ENCODE measurements at places on chromosomes 2 and 18.
A peak's percentile ranks its signal among the peaks of the same experiment; 100 is the strongest.

- DNase-seq = no peak
- H3K27ac ChIP-seq = no peak overlapping the region
These were observed 852.0 kb upstream of the FSHR start for GRCh38 chr2:50006327-50006726.

DNA sequence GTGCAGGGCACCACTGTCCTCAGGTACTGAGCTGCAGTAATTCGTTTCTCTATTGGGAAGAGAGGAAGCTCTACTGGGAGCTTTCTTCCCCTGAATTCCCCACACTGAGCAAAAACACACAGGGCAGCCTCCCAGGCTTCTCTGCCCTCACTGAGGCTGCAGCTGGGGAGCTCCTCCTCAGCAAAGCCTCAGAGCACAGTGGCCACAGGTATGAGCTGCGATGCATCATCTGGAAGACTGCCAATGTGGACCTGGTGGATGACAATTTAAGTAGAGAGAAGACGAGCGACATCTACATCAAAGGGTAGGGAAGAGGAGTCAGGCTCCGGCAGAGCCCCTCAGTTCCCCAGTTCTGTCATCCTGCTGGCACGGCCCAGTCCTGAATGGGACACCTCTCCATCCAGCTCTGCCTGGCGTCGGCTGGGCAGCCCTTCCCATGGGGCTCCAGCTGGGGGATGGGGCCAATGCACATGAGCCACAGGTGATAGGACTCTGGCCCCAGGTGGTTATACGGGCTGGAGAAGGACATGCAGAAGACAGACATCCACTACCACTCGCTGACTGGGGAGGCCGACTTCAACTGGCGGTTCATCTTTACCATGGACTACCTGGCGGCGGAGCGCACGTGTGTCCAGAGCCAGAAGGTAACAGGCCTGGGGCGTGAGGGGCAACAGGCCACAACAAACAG is 37.6 kb downstream of the LMAN2L start:
- no peaks in the 10 kb centered on the region for H3K27me3 ChIP-seq
- H3K4me3 ChIP-seq = no peak overlapping the region
- no peak for DNase-seq
- H3K36me3 ChIP-seq = peaks cover 11% of the 10 kb centered on the region
- no peaks in the 10 kb centered on the region for H3K4me1 ChIP-seq
- H3K27ac ChIP-seq = no peak overlapping the region

DNA sequence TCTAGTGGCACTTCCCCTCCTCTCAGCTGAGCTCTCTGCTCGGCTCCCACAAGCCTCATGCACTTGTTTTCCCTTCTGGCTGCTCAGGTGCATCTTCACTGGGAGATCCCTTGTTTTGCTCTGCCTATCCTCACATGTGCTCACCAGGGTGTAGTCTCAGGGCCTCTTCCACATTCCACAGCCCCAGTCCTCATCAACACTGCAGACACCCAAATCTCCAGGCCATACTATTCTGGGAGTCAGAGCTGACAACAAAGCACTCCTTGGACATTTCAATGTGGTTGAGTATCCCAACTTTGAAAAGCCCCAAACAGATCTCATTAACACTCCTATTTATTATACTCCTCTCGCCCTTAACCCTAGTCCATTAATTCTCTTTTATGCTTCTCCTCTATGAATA is 71.3 kb downstream of the CCDC93 start:
- no peaks in the 10 kb centered on the region for H3K27me3 ChIP-seq
- peaks cover 40% of the 10 kb centered on the region for H3K36me3 ChIP-seq
- no peak overlapping the region for H3K27ac ChIP-seq
- H3K4me1 ChIP-seq = no peaks in the 10 kb centered on the region

DNA sequence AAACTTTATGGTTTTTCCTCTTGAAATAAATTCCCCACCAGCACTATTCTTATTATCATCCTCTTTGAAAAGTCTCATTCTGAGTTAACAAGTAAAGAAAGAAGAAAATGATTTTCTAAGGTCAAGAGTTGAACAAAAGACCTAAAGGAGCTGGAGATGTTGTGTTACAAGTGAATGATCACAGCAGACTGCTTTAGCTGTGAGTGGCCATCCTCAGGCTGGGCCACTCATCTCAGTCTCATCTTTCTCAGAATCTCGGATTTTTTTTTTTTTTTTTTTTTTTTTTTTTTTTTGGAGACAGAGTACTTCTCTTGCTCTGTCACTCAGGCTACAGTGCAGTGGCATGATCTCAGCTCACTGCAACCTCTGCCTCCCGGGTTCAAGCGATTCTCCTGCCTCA is 133.3 kb downstream of the CDH2 start:
- no peak overlapping the region for H3K4me3 ChIP-seq
- peaks cover 23% of the 10 kb centered on the region for H3K27me3 ChIP-seq
- no peak for DNase-seq
- no peaks in the 10 kb centered on the region for H3K4me1 ChIP-seq

DNA sequence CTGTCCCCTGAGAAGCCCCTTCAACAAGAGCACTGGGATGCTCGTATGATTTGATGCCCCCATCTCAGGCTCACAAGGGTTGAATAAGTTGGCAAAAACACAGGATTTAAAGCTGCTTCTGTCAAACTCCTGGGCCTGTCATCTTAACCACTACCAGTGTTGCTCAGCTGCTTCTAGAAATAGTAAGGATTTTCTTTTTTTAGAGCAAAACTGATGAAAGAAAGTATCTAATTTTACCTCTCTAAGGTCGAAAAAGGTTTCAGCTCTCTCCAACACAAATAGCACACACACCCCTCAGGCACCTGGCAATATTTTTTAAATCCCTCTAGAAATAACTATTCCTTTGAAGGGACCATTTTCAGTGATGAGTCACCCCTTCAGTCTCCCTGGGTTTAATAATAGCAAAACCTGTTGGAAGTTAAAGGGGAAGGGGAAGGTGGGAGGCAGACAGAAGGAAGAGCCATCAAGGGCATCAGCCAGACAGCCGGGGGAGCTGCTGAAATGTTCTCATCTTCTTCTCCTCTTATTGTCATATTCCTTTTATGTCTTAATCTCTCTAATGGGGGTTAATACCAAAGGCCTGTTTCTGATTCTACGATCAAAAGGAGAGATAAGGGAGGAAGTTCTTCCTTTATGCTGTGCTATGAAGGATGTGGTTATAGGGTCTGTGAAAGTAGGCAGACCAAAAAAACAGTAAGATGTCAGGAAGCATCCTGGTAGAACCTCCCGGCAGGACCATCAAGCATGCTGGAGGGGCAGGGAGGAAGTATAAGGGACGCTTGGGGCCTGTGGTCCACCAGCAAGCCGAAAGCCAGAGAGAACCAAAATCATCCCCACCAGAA is 31.9 kb upstream of the SLC35G4 start:
- no peak for DNase-seq
- H3K36me3 ChIP-seq = no peaks in the 10 kb centered on the region
- no peak overlapping the region for H3K27ac ChIP-seq
- peaks cover 40% of the 10 kb centered on the region for H3K27me3 ChIP-seq
- H3K4me3 ChIP-seq = no peak overlapping the region
- no peaks in the 10 kb centered on the region for H3K4me1 ChIP-seq

GRCh38 chr2:15800495-15801329 is 139.6 kb upstream of the MYCN start:
- no peaks in the 10 kb centered on the region for H3K27me3 ChIP-seq
- no peak overlapping the region for H3K4me3 ChIP-seq
- no peak for DNase-seq
- H3K36me3 ChIP-seq = no peaks in the 10 kb centered on the region
- no peak overlapping the region for H3K27ac ChIP-seq

GRCh38 chr2:103977241-103977640 is 876.7 kb upstream of the POU3F3 start:
- no peak for DNase-seq
- no peak overlapping the region for H3K4me3 ChIP-seq
- H3K36me3 ChIP-seq = no peaks in the 10 kb centered on the region
- H3K4me1 ChIP-seq = no peaks in the 10 kb centered on the region
- no peaks in the 10 kb centered on the region for H3K27me3 ChIP-seq

GRCh38 chr18:33720133-33720532 is 142.1 kb downstream of the ASXL3 start:
- H3K4me3 ChIP-seq = no peak overlapping the region
- no peaks in the 10 kb centered on the region for H3K27me3 ChIP-seq
- no peak for DNase-seq

DNA sequence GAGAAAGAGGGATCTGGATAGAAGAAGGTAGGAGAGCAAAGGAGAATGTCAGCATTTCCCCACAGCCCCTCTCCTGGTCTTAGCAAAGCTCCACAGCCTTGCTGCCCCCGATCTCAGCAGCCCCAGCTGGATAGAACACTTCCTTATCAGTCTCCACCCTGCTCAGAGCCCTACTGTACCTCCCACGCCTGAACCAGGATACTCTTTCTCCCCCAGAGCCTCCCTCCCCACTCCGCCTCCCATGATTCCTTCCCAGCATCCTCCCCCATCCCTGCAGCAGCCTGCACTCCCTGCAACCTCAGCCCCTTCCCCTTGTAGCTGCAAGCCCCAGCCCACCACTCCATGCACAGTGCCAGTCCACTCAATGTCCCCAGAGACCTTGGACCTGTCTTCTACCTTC is 25.8 kb downstream of the PLB1 start:
- peaks cover 7% of the 10 kb centered on the region for H3K27me3 ChIP-seq
- H3K4me1 ChIP-seq = no peaks in the 10 kb centered on the region
- no peaks in the 10 kb centered on the region for H3K36me3 ChIP-seq
- no peak overlapping the region for H3K4me3 ChIP-seq

GRCh38 chr2:209942936-209943605 is 59.4 kb upstream of the RPE start:
- H3K4me1 ChIP-seq = peaks cover 33% of the 10 kb centered on the region
- H3K36me3 ChIP-seq = no peaks in the 10 kb centered on the region
- H3K4me3 ChIP-seq = no peak overlapping the region
- H3K27ac ChIP-seq = peak overlapping the region; percentile 87

DNA sequence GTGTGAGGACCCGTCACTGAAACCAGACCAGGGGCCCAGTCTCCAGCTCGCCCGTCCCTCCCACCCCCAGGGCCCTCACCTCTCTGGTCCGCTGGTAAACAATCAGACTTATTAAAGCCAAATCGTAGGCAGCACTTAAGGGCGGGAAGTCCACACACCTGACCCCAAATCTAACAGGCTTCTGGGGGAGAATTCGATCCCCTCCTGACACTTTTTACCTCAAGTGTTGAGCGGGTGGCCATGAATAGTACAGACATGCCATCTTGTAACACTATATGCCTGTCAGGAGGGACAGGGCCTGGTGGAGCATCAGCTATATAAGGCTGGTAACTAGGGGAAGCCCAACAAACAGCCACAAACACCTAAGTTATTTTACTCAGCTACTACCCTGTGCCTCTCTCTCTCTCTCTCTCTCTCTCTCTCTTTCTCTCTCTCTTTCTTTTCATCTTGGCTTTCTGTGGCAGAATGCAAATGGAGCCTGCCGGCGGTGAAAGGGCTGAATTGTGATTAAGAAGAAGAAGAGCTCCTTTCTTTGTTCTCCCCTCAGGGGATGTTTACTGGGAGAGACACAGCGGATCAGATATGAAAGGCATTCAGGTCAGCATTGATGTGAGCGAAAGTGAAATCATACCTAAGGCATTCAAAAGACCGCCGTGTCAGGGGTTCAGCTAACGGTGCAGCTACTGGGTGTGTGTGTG is 9.5 kb downstream of the ZEB2 start:
- H3K27me3 ChIP-seq = no peaks in the 10 kb centered on the region
- H3K4me1 ChIP-seq = peaks cover 80% of the 10 kb centered on the region
- H3K27ac ChIP-seq = peak overlapping the region; percentile 98
- peak overlapping the region; percentile 66 for H3K4me3 ChIP-seq
- peak; percentile 40 for DNase-seq

GRCh38 chr2:46917628-46918027 is 2.0 kb upstream of the MCFD2 start:
- no peak overlapping the region for H3K27ac ChIP-seq
- no peak overlapping the region for H3K4me3 ChIP-seq
- DNase-seq = no peak
- H3K36me3 ChIP-seq = no peaks in the 10 kb centered on the region
- H3K27me3 ChIP-seq = no peaks in the 10 kb centered on the region
- peaks cover 14% of the 10 kb centered on the region for H3K4me1 ChIP-seq

DNA sequence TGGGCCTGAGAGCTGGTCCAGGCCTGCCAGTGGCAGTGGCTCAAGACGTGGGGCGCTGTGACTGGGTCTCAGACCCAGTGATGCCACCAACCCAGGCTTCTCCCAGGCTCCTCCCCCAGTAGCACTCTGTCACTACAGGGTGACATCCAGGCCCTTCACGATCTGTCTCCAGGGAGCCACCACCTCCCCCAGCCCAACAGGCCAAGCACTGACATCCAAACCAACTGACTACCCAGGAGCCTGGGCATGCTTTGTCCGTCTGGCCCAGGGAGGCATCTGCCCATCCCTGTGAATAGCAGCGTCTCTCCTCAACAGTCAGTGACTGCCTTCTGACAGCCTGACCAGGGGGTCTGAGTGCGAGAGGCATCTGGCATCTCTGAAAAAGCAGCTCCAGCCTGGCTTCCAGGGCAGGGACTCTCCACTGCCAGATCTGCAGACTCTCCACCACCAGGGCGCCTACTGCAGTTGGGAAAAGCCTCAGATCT is 13.0 kb downstream of the TEX44 start:
- H3K27me3 ChIP-seq = no peaks in the 10 kb centered on the region
- no peaks in the 10 kb centered on the region for H3K36me3 ChIP-seq
- no peak for DNase-seq
- peaks cover 12% of the 10 kb centered on the region for H3K4me1 ChIP-seq
- no peak overlapping the region for H3K27ac ChIP-seq
- H3K4me3 ChIP-seq = no peak overlapping the region

- H3K4me1 ChIP-seq = peaks cover 4% of the 10 kb centered on the region
- H3K36me3 ChIP-seq = no peaks in the 10 kb centered on the region
- no peak overlapping the region for H3K4me3 ChIP-seq
- DNase-seq = no peak
- H3K27me3 ChIP-seq = no peaks in the 10 kb centered on the region
These were observed 33.9 kb upstream of the GLS start for GRCh38 chr2:190846746-190847145.

- H3K36me3 ChIP-seq = no peaks in the 10 kb centered on the region
- H3K4me1 ChIP-seq = no peaks in the 10 kb centered on the region
- no peaks in the 10 kb centered on the region for H3K27me3 ChIP-seq
These were observed 98.4 kb downstream of the ZFP36L2 start for GRCh38 chr2:43127941-43128558.

DNA sequence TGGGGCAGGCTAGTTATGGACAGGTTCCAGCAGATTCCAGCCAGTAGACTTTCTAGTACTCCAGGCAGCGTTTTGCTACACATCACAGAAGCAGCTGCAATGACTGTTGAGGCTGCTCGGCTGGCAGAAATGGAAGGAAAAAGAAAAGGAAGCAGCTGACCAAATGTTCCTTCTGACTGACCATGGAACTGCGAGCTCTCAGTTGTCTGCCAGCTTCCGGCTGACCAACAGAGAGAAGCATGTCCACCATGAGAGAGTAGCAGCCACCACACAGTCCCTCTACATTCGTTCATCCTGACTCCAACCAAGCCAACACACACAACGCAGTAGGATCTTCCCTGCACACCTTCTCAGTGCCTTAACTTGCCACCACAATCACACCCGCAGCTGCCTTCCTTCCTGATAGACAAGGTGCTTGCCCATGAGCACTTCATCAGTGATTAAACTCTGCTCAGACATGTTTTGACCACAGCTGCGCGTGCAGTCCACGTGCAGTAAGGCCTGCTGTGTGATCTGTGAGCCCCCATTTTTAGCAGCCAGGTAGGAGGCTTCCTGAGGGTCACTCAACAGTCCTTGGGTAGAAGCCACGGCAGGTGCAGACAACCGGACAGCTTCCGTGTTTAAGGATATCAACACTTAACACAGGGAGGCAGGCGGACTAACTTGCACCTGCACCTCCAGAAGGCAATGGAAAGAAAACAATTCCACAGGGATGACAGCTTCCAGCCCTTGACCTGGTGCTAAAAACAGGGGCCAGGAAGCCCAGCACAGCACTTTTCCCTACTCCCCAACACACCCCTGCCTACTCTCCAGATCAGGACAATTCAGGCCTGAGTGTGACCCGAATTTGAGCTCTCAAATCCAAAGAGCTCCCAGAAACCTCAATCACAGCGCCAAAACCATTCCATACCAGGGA is 996 bp downstream of the TGFBRAP1 start:
- DNase-seq = no peak
- peak overlapping the region; percentile 60 for H3K4me3 ChIP-seq
- no peaks in the 10 kb centered on the region for H3K36me3 ChIP-seq
- H3K4me1 ChIP-seq = peaks cover 22% of the 10 kb centered on the region
- H3K27me3 ChIP-seq = no peaks in the 10 kb centered on the region
